ENCODE measurements at places on chromosomes 1 and 21.

DNA sequence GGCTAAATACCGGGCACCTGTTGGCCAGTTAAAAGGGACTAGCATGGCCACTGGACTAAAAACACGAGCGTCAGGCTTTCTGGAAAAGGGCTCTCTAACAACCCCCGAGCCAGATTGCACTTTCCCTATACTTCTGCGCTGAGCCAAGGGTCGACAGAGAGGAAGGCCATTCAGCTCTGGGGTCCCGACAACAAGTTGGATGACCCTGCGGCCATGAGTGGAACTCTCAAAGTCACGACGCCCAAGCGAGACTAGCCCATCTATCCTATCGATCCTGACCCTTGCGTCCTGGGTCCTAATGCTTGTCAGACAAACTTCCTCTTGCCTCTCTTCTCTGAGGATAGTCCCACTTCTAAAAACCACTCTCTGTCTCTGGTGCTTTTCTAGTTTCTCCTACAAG lies 99.9 kb upstream of the PRDX6 start:
- no peak for DNase-seq

DNA sequence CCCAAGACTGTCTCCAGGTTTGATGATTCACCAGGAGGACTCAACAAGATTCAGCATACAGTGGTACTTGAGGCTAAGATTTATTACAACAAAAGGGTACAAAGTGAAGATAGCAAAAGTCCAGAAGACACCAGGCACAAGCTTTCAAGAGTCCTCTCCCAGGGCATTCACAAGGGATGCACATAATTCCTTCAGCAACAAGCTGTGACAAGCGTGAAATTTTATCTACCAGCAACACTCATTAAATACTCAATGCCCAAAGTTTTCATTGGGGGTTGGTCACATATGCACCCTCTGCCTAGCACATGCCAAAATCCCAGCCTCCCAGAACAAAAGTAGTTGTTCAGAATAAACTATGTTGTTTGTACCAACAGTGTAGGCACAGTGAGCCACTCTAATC lies 62.3 kb downstream of the PRKACB start:
- DNase-seq = no peak

GRCh38 chr1:206015071-206015470 lies 8.6 kb downstream of the CTSE start:
- DNase-seq = no peak

- DNase-seq = no peak
Observed at GRCh38 chr1:246278371-246278770, 228.7 kb downstream of the SMYD3 start.
